ENCODE measurements at places on chromosomes 7 and 10.
A peak's percentile ranks its signal among the peaks of the same experiment; 100 is the strongest.

DNA sequence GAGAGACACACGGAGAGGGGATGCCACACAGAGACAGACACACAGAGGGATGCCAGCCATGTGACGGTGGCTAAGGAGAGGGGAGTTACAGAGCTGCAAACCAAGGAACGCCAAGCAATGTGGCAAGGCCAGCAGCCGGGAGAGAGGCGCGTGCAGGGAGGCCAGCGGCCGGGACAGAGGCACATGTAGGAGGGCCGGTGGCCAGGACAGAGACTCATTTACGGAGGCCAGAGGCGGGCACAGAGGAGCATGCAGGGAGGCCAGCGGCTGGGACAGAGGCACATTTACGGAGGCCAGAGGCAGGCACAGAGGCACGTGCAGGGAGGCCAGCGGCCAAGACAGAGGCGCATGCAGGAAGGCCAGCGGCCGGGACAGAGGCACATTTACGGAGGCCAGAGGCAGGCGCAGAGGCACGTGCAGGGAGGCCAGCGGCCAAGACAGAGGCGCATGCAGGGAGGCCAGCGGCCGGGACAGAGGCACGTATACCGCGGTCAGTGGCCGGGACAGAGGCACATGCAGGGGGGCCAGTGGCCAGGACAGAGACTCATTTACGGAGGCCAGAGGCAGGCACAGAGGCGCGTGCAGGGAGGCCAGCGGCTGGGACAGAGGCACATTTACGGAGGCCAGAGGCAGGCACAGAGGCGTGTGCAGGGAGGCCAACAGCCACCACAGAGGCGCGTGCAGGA is 40.4 kb downstream of the INSIG1 start:
- no peak for DNase-seq

DNA sequence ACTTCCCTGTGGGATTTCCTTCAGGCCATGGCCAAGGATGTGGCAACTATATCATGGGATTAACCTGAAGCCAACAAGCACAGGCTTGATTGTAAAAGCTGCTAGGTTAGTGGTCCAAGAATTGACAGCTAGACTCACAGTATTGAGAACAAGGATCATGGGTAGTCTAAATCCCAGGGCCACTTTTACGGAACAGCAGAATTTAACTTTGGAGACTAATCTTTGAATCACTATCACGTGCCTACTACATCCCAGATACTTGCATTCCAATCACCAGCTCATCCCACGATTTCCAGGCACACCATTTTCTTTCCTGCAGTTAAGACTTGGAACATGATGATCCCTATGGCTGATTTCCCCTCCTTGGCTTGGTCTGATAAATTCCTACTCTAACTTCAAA is 65.6 kb upstream of the ADO start:
- peak; percentile 13 for DNase-seq

DNA sequence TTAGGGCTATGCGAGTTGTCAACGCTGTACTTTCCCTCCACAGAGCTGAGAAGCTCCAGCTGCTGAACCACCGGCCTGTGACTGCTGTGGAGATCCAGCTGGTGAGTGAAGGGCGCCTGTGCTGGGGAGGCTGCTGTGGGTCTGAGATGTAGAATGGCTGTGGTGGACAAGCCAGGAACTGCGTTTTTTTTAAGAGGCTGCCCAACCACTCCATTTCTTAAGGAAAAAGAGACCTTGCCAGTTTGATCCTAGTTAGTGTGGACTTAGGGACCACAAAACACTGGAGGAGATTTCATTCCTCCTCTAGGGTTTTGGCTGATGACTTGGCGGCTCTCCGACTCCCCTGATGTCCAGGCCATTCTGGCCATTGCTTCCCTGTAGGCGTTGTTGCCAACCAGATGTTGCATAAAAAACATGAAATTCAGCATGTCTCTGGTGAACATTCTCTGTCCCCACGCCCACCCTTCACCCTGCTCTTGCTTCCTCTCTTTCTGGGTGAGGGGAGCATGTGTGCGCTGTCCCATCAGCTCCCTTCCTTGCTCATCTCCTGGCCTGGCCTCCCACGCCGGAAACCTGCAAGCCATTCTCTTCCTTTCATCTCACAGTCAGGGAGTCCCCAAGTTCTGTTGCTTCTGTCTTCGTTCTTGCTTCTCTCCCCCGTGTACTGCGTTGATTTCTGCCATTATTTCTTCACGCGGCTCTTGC is 30.9 kb downstream of the CRCP start:
- no peak for DNase-seq

DNA sequence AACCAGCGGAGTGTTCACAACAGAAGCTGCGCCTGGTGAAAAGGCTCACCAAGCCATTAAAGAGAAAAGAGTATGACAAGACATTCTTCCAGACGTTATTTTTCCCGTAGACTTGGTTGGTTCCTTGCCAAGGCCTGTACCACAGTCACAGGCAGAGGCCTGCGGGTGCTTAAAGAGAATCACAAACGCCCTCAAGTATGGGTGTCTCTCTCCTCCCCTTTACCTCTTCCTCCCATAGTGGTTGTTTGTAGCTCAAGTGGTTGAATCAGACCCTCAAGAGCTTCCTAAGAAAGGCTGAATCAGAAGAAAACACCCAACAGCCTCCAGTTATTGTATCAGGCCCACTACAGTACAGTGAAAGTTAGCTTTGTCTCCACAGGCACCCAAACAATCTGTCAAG is 169.0 kb downstream of the CREB5 start:
- DNase-seq = no peak

DNA sequence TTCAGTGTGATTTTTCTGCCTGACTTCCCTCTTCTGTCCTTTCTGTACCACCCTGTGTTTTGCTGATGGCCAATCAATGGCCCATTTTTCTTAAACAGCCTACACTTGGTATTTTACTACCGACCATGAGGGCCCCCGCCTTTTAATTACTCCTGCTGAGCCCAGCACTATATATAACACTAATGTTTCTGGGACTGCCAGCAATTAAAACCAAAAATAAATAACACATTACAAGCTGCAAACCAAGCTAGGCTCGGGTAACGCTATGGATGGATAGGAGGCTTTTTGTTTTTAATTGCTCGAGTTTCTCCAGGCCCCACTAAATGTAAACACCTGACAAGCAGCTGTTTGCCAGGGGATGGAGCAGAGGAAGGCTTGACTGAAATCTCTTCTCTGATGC is 915.4 kb upstream of the AUTS2 start:
- DNase-seq = no peak

DNA sequence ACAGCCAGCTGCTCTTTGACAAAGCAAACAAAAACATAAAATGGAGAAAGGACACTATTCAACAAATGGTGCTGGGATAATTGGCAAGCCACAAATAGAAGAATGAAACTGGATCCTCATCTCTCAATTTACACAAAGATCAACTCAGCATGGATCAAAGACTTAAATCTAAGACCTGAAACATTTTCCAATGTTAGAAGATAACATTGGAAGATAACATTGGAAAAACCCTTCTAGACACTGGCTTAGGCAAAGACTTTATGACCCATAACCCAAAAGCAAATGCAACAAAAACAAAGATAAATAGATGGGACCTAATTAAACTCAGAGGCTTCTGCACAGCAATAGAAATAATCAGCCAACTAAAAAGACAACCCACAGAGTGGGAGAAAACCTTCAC is 425.7 kb upstream of the SEMA3D start:
- no peak for DNase-seq

- no peak for DNase-seq
Observed at GRCh38 chr10:90804354-90804753, 53.5 kb downstream of the HTR7 start.
